ENCODE measurements at places on chromosomes 7 and 10.
A peak's percentile ranks its signal among the peaks of the same experiment; 100 is the strongest.

- peak; percentile 30 for DNase-seq
- H3K4me1 ChIP-seq: peaks cover 5% of the 10 kb centered on the region
- no peak overlapping the region for H3K4me3 ChIP-seq
- H3K27ac ChIP-seq: no peak overlapping the region
- no peaks in the 10 kb centered on the region for H3K36me3 ChIP-seq
- H3K27me3 ChIP-seq: no peaks in the 10 kb centered on the region
Observed at GRCh38 chr10:113111900-113112853, 162.1 kb downstream of the TCF7L2 start.

- H3K36me3 ChIP-seq: no peaks in the 10 kb centered on the region
- H3K4me1 ChIP-seq: no peaks in the 10 kb centered on the region
- H3K27ac ChIP-seq: peak overlapping the region; percentile 49
- H3K4me3 ChIP-seq: no peak overlapping the region
Observed at GRCh38 chr7:47622586-47622945, 40.7 kb upstream of the TNS3 start.

DNA sequence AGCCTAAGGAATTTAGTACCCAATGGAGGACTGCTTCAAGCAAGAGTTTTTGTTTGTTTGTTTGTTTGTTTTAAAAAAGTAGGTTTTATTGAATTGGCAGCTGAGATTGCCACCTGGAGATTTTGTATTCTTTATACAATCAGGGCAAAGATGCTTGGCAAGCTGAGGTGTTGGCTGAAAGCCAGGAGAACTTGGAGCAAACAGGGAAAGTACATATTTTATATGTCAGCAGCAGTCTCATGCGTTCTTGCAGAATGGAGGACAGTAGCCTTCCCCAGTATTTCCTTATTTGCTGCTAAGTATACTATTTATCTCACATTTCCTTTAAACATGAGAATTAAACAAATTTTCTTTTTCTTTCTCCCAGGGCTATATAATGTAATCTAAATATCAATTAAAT lies 22.6 kb upstream of the ICA1 start:
- no peak for DNase-seq
- no peaks in the 10 kb centered on the region for H3K4me1 ChIP-seq

- H3K27me3 ChIP-seq: no peaks in the 10 kb centered on the region
Observed at GRCh38 chr10:74797550-74797949, 28.9 kb upstream of the KAT6B start.

GRCh38 chr7:105838627-105839231 lies 37.7 kb downstream of the ATXN7L1 start:
- H3K36me3 ChIP-seq: no peaks in the 10 kb centered on the region
- H3K27ac ChIP-seq: no peak overlapping the region
- H3K4me3 ChIP-seq: no peak overlapping the region
- no peaks in the 10 kb centered on the region for H3K27me3 ChIP-seq

GRCh38 chr10:108244443-108245228 lies 1080.1 kb upstream of the SORCS1 start:
- H3K4me1 ChIP-seq: no peaks in the 10 kb centered on the region
- H3K36me3 ChIP-seq: no peaks in the 10 kb centered on the region
- H3K27ac ChIP-seq: no peak overlapping the region
- no peak overlapping the region for H3K4me3 ChIP-seq
- DNase-seq: no peak

- no peak overlapping the region for H3K4me3 ChIP-seq
- H3K27me3 ChIP-seq: no peaks in the 10 kb centered on the region
- no peak overlapping the region for H3K27ac ChIP-seq
- no peaks in the 10 kb centered on the region for H3K4me1 ChIP-seq
- DNase-seq: no peak
Observed at GRCh38 chr7:152149363-152149762, 123.9 kb downstream of the GALNT11 start.

- no peak for DNase-seq
Observed at GRCh38 chr10:70358446-70358845, 24.0 kb downstream of the LRRC20 start.

DNA sequence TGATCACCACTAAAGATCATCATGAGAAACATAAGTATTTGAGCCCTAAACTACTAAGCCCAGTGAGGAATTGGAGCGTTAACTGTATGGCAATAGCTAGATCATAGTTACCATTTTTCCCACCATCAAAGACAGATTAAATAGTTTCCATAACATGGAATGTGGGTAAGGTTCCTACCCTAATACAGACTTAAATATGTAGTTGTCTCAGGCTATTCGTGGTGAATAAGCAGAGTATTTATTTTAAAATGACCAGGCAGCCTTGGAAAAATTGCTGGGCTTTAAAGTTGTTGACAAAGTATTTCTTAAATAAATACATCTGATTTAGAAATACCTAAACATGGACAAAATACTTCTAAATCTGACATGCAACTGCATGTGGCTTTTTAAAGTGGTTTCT lies 106.8 kb downstream of the NT5C2 start:
- no peak for DNase-seq
- no peaks in the 10 kb centered on the region for H3K27me3 ChIP-seq
- H3K36me3 ChIP-seq: peaks cover 76% of the 10 kb centered on the region
- no peak overlapping the region for H3K27ac ChIP-seq
- no peak overlapping the region for H3K4me3 ChIP-seq

DNA sequence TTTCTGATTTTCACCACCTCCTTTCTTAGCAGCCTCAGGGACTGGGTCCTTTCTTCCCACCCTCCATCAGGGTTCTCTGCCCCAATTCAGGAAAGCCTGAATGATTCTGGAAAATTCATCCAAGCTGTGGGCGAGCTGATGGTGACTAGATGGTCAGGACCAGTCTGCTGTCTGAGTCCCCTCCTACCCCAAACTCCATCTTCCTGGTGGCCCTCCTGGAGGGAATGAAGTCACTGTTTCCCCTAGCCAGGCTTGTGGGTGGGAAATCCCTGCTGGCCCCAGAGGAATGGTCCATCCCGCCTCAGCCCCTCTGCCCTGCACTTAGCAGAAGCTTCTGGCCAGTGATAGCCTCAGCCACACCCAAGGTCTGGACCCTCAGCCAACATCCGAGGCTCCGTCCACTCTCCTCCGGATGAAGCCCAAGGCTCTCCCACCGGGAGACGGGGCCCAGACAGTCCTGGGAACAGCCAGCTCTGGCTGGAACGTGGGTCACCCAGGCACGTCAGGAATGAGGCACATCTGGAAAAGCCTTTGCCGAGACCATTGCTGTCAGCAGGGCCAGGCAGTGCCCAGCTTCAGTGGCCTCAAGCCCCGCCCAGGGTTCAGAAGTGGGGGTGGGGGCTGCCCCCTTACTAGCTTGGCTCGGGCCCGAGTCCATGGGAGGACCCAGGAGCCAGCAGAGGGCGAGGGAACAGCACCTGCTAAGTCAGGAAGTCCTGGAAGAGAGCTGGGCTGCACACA lies 4.0 kb upstream of the AQP1 start:
- peak overlapping the region; percentile 41 for H3K27ac ChIP-seq
- H3K36me3 ChIP-seq: no peaks in the 10 kb centered on the region
- no peak overlapping the region for H3K4me3 ChIP-seq
- H3K27me3 ChIP-seq: no peaks in the 10 kb centered on the region

- H3K4me1 ChIP-seq: peaks cover 7% of the 10 kb centered on the region
- DNase-seq: no peak
- H3K27ac ChIP-seq: peak overlapping the region; percentile 26
- peak overlapping the region; percentile 34 for H3K4me3 ChIP-seq
Observed at GRCh38 chr10:3192856-3193635, 20.5 kb upstream of the PITRM1 start.

DNA sequence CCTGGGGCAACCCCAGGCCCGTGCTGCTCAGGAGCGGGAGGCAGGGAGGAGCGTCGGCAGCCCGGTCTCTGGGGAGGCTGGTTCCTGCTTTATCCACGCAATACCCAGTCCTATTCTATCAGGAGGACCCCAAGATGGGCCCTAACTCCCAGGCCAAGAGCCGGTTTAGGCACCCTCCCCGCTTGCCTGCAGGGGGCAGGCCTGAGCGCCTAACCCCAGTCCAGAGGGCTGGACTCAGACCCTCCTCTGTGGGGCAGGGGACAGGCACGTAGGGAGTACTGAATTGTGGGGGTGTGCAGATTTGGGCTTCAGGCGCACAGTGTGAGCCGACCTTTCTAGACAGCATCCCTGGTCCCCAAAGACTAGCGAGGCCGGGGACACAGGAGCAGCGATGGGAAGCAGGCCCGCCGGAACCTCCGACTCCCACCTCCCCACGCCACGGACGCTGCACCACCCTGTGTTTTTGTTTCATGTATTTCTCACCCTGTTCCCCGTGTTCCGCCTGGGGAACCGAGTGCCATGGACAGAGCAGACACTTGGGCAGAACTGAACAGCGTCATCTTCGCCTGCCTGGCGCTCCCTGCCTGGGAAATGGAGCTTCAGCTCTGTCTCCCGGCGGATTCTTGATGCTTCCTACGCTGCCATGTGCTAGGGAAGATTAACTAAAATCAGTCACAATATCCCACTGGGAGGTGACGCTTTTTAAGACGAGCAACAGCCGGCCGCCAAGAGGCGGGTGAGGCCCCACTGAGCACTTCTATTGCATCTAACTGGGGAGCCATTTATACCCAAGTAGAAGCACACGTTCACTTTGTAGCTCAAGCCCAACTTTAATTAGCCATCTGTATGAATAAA lies 5.3 kb downstream of the NUDT1 start:
- no peak overlapping the region for H3K4me3 ChIP-seq
- H3K27ac ChIP-seq: no peak overlapping the region
- peaks cover 4% of the 10 kb centered on the region for H3K4me1 ChIP-seq
- H3K27me3 ChIP-seq: no peaks in the 10 kb centered on the region
- no peaks in the 10 kb centered on the region for H3K36me3 ChIP-seq

DNA sequence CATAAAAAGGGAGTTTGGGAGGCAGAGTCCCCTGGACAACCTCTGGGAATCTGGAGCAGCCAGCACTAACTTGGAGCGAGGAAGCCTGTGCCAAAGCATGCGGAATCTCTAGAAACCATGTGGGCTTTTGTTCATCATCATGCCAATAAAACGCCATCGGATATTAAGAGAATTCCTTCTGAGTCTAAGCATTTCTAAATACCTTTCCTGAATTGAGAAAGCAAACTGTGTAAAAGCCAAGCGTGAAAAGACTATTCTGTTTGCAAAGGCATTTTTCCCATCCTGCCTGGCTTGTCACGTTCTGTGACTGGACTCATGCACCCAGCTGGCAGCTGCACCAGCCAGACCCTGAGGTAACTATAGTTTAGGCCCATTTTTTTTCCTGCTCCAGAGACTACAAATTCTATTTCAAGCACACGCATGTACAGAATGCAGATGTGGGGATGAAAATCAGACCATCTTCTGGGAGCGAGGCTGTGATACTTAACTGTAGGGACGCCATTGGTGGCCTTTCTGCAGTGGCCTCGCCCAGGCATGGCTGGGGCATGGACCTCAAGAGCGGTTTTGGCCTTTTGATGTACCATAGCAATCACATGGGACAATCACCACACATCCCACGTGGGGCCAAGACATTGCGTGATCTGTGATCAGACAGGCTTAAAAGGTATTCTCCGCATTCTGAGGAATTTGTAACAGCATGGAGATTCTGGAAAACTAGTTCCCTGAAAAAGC lies 218.9 kb downstream of the KIAA1217 start:
- no peak for DNase-seq
- H3K4me3 ChIP-seq: no peak overlapping the region
- H3K27ac ChIP-seq: no peak overlapping the region
- no peaks in the 10 kb centered on the region for H3K36me3 ChIP-seq

DNA sequence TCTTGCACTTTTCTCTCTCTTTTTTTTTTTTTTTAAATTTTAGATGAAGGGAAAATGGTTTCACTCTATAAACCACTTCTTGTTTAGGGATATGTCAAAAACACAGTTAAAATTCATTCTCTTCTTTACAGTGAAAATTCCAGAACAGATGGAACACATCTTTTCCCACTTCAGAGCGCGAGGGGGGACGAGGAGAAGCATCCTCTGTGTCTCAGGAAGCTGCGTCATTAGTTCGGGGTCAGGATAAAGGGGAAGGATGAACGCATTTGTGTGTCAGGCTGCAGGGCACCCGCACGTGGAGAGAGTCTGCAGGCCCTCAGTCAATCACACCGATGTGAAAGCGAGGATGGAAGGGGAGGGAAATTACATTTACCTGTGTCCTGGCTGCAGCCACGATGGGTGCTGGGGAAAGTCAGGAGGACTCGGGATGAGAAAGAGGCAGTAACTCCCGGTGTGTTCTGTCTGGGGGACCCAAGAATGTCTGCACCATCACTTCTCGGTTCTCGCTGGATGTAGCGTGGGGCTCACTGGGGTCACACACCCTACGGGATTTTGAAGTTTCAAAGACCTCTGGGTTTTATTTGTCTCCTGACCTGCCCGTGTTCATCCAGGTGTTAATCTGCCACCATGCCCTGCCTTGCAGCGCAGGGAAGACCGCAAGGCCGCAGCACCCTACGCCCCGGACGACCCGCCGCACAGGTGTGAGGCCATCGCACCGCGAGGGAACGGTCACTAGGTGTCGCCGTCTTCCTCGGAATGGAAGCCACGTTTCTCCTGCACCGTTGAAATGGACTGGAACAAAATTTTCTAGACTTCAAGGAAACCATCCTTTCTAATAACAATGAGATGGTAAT lies 66.7 kb upstream of the PITRM1 start:
- DNase-seq: peak; percentile 46
- no peaks in the 10 kb centered on the region for H3K36me3 ChIP-seq
- H3K27me3 ChIP-seq: no peaks in the 10 kb centered on the region
- no peaks in the 10 kb centered on the region for H3K4me1 ChIP-seq
- H3K4me3 ChIP-seq: no peak overlapping the region

DNA sequence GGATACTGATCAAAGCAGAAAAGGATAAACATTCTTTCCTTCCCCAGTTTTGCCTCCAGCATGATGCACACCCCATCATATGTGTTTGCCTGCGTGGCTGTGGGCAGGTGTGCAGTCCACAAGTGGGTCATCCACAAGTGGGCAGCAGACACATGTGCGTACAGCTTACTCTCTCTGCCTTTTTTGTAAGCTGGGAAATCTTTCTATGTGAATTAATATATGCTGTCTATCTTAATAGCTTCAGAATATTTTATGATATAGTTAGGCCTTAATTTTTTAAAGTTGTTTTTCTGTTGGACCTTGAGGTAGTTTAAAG lies 80.1 kb downstream of the INPP5A start:
- no peak for DNase-seq
- H3K4me1 ChIP-seq: peaks cover 2% of the 10 kb centered on the region
- H3K36me3 ChIP-seq: no peaks in the 10 kb centered on the region
- H3K27ac ChIP-seq: no peak overlapping the region
- H3K4me3 ChIP-seq: no peak overlapping the region
- no peaks in the 10 kb centered on the region for H3K27me3 ChIP-seq

DNA sequence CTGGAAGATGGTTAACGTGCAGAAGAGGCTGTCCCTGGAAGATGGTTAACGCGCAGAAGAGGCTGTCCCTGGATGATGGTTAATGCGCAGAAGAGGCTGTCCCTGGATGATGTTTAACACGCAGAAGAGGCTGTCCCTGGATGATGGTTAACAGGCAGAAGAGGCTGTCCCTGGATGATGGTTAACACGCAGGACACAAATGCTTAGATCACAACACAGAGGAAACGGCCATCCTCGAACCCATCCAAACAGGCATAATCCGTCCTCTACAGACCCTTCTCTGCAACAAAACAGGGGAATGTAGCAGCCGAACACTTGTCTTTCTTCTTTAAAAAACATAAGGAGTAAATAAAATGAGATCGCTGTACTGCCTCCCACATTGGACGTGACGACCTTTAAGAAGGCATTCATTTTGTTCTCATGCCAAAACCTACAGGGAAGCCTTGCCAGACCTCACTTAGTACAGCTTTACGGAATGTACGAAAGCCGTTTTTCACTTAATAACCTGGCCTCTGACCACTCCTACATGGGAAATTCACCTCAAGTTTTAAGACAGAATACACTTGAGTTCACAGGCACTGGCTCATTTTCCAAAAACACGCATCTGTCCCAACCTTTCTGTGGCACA lies 245.2 kb downstream of the ZMYND11 start:
- H3K4me3 ChIP-seq: no peak overlapping the region
- H3K36me3 ChIP-seq: no peaks in the 10 kb centered on the region
- no peak overlapping the region for H3K27ac ChIP-seq
- no peaks in the 10 kb centered on the region for H3K4me1 ChIP-seq
- no peak for DNase-seq
